ENCODE measurements at places on chromosomes 13 and 19. TPM values are rescaled to one million over a fixed set of nuclear protein-coding genes. Genes with fewer than 3 reads are reported as not detected.

Gene CBLC
- total RNA-seq, result 0.85 TPM

Gene AP1M2
- total RNA-seq, result 7.5 TPM

Gene NLRP5
- not detected for total RNA-seq

Gene EDDM13
- not detected for total RNA-seq

Gene NKPD1
- total RNA-seq, result 0.67 TPM

Gene ZNF154
- 23.2 TPM for total RNA-seq

Gene CEACAM4
- not detected for total RNA-seq

Gene EXOC3L2
- 5.5 TPM for total RNA-seq

Gene SUCLA2
- total RNA-seq, result 29.1 TPM

Gene DHDH
- total RNA-seq, result 1.0 TPM

Gene PCDH17
- total RNA-seq, result 40.2 TPM

DNA sequence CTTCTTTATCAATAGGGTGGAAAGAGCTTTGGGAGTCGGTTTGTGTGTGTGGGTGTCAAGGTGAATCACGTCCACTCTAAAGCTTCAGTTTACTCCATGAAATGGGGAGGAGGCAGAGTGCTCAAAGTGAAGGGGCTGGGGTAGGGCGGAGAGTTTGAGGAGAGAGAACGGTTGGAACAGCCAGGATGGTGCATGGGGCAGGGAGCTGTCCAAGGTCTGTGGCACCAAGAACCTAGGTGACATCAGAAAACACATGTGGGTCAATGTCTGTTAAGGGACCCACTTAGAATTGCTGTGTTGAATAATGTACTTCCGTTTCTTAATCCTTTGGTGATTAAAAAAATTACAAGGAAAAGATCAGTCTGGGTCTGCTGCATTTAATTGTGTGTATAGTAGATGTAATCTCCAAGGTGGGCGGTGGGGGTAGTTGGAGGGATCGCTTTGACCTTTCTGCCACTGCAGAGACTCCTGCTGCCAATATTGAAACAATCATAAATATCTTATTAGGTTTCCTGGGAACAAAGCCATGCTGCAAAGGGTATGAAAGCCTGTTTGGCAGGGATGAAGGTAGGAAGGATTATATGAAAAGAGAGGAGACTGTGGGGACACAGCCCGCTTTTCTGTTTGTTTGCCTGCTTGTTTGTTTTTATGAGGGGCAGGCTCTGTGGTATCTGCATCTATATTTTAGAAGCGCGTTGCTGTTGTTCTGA, 122.3 kb downstream of the ATP8A2 start:
- no peak overlapping the region for H3K4me3 ChIP-seq
- no peaks in the 10 kb centered on the region for H3K36me3 ChIP-seq
- DNase-seq, result peak; percentile 11

- peaks cover 11% of the 10 kb centered on the region for H3K4me1 ChIP-seq
- no peak overlapping the region for H3K4me3 ChIP-seq
- peaks cover 2% of the 10 kb centered on the region for H3K27me3 ChIP-seq
Measured at GRCh38 chr13:26604784-26605545, 47.5 kb downstream of the WASF3 start.

- H3K36me3 ChIP-seq, result no peaks in the 10 kb centered on the region
- no peak overlapping the region for H3K4me3 ChIP-seq
- H3K27ac ChIP-seq, result no peak overlapping the region
- no peak for DNase-seq
- H3K4me1 ChIP-seq, result peaks cover 3% of the 10 kb centered on the region
- no peaks in the 10 kb centered on the region for H3K27me3 ChIP-seq
Measured at GRCh38 chr13:80921541-80921940, 580.6 kb upstream of the SPRY2 start.

GRCh38 chr19:50569938-50570540, 1.8 kb upstream of the LRRC4B start:
- peaks cover 13% of the 10 kb centered on the region for H3K27me3 ChIP-seq
- no peaks in the 10 kb centered on the region for H3K4me1 ChIP-seq
- no peak for DNase-seq
- no peak overlapping the region for H3K4me3 ChIP-seq

- H3K36me3 ChIP-seq, result peaks cover 42% of the 10 kb centered on the region
- H3K27me3 ChIP-seq, result peaks cover 15% of the 10 kb centered on the region
- H3K4me1 ChIP-seq, result peaks cover 68% of the 10 kb centered on the region
- DNase-seq, result peak; percentile 16
- peak overlapping the region; percentile 98 for H3K27ac ChIP-seq
- peak overlapping the region; percentile 87 for H3K4me3 ChIP-seq
Measured at GRCh38 chr19:41531438-41532311, 44.3 kb upstream of the CEACAM21 start.

GRCh38 chr19:37165635-37166034, 6.9 kb downstream of the ZNF585A start:
- no peak overlapping the region for H3K4me3 ChIP-seq
- H3K36me3 ChIP-seq, result peaks cover 77% of the 10 kb centered on the region
- DNase-seq, result no peak
- peaks cover 3% of the 10 kb centered on the region for H3K27me3 ChIP-seq

- no peak for DNase-seq
- no peak overlapping the region for H3K27ac ChIP-seq
- no peaks in the 10 kb centered on the region for H3K36me3 ChIP-seq
- H3K27me3 ChIP-seq, result peaks cover 17% of the 10 kb centered on the region
Measured at GRCh38 chr13:99963816-99964339, 7.7 kb downstream of the ZIC5 start.

DNA sequence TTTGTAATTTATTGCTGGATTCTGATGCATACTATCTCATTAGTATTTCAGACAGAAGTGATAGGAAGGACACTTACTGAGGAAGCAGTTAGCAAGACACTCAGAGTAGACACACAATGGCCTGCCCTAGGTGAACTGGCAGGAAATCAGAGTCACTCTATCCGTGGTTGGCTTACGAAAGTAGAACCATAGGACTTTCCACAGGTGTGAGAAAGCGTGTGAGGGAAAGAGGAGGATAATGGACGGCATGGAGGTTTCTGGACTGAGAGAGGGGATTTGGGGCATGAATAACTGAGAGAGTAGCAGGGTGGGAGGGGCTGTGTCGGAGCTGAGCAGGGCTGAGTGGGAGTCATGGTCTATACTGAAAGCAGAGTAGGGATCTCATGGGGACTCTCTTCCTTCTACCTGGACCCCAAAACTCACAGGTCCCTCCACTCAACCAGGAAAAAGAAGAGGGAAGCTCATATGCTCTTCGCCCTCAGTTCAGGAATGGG, 18.7 kb upstream of the EID2 start:
- no peaks in the 10 kb centered on the region for H3K27me3 ChIP-seq
- H3K4me3 ChIP-seq, result no peak overlapping the region
- DNase-seq, result no peak
- no peaks in the 10 kb centered on the region for H3K4me1 ChIP-seq
- H3K36me3 ChIP-seq, result no peaks in the 10 kb centered on the region

GRCh38 chr13:19345916-19346422, 164.3 kb upstream of the TUBA3C start:
- DNase-seq, result no peak
- no peaks in the 10 kb centered on the region for H3K4me1 ChIP-seq
- H3K27me3 ChIP-seq, result no peaks in the 10 kb centered on the region
- peaks cover 5% of the 10 kb centered on the region for H3K36me3 ChIP-seq
- H3K4me3 ChIP-seq, result no peak overlapping the region
- no peak overlapping the region for H3K27ac ChIP-seq

DNA sequence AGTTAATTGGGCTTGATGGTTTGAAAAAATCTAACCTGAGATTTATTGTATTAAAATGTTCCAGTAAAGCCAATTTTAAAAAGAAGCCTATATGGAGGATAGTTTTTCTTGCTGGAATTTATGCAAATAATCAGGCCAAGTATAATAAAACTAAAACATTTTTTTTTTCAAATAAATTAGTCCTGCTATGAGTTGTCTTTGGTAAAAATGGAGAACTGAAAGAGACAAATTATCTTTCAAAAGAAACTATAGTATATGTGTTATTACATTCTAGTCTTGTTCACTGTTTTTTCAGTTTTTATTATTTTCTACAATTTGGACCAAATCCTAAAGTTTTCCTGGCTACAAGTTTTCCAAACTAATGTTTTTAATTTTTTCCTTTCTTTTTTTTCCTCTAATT, 468.9 kb downstream of the UQCRFS1 start:
- H3K27ac ChIP-seq, result no peak overlapping the region
- no peak overlapping the region for H3K4me3 ChIP-seq
- DNase-seq, result no peak
- H3K4me1 ChIP-seq, result peaks cover 5% of the 10 kb centered on the region
- H3K36me3 ChIP-seq, result no peaks in the 10 kb centered on the region

GRCh38 chr19:45385392-45386221, 15.2 kb upstream of the ERCC2 start:
- DNase-seq, result no peak
- peaks cover 15% of the 10 kb centered on the region for H3K27me3 ChIP-seq
- H3K36me3 ChIP-seq, result no peaks in the 10 kb centered on the region
- no peaks in the 10 kb centered on the region for H3K4me1 ChIP-seq
- H3K27ac ChIP-seq, result no peak overlapping the region
- no peak overlapping the region for H3K4me3 ChIP-seq

- DNase-seq, result peak; percentile 67
- H3K27ac ChIP-seq, result no peak overlapping the region
- H3K36me3 ChIP-seq, result no peaks in the 10 kb centered on the region
- H3K27me3 ChIP-seq, result no peaks in the 10 kb centered on the region
Measured at GRCh38 chr13:31431722-31432137, 232.0 kb downstream of the B3GLCT start.

DNA sequence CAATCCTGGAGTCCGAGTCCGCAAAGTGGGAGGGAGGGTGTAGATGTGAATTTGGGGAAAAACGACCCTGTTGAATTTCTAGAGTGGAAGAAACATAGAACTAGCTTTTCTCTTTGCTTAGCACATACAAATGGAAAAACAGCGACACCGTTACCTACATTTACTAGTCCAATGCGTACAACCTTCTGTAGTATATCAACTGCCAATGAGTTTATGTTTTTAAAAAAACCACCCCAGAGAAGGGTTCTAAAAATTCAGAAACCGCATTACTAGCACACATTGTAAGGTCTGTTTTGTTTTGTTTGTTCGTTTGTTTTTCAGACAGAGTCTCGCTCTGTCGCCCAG, 332 bp upstream of the SUPT20H start:
- DNase-seq, result no peak
- peak overlapping the region; percentile 96 for H3K4me3 ChIP-seq
- peaks cover 11% of the 10 kb centered on the region for H3K4me1 ChIP-seq
- peaks cover 8% of the 10 kb centered on the region for H3K36me3 ChIP-seq

- H3K27me3 ChIP-seq, result peaks cover 12% of the 10 kb centered on the region
- peaks cover 3% of the 10 kb centered on the region for H3K36me3 ChIP-seq
- no peak overlapping the region for H3K4me3 ChIP-seq
- DNase-seq, result no peak
- H3K27ac ChIP-seq, result no peak overlapping the region
- no peaks in the 10 kb centered on the region for H3K4me1 ChIP-seq
Measured at GRCh38 chr19:13932911-13933393, 5.3 kb downstream of the PODNL1 start.

DNA sequence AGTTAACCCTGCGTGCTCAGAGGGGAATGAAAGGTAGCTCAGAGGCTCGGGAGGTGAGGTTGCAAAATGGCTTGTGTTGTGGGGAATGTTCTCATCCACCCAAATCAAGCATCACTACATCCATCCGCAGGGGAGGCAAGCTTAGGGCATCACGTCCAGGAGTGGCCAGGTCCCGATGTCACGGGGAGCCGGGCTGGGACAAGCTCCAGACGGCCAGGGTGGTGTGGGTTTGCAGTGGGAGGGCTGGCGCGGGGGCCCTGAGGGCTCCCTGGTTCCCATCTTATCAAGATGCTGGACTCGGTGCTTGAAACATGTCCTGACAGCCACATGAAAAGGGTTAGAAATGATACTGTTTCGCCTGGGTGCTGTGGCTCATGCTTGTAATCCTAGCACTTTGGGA, 25.8 kb downstream of the EPN1 start:
- no peak for DNase-seq
- no peak overlapping the region for H3K4me3 ChIP-seq
- H3K4me1 ChIP-seq, result no peaks in the 10 kb centered on the region
- H3K27ac ChIP-seq, result peak overlapping the region; percentile 30
- H3K36me3 ChIP-seq, result peaks cover 55% of the 10 kb centered on the region

DNA sequence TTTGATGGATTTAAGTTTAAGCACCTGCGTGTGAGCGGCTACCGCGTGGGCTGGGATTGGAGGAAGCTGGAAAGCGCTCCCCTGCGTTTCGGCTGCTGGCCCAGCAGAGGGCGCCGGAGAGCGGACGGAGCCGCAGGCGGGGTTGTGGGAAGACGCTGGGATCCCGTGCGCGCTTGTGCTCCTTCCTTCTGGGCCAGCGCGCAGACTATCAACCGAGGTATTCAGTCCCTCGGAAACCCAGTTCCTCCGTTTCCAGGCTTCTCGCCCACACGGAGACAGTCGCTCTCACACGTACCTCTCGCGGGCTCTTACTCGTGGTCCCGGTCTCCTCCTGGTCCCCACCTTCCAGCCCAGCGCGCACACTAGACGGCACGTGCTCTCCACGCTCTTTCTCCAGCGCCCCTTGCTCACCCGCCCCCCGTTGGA, 28.8 kb downstream of the EPN1 start:
- H3K4me3 ChIP-seq, result peak overlapping the region; percentile 35
- peaks cover 42% of the 10 kb centered on the region for H3K36me3 ChIP-seq
- H3K4me1 ChIP-seq, result no peaks in the 10 kb centered on the region
- H3K27me3 ChIP-seq, result peaks cover 20% of the 10 kb centered on the region
- H3K27ac ChIP-seq, result no peak overlapping the region

DNA sequence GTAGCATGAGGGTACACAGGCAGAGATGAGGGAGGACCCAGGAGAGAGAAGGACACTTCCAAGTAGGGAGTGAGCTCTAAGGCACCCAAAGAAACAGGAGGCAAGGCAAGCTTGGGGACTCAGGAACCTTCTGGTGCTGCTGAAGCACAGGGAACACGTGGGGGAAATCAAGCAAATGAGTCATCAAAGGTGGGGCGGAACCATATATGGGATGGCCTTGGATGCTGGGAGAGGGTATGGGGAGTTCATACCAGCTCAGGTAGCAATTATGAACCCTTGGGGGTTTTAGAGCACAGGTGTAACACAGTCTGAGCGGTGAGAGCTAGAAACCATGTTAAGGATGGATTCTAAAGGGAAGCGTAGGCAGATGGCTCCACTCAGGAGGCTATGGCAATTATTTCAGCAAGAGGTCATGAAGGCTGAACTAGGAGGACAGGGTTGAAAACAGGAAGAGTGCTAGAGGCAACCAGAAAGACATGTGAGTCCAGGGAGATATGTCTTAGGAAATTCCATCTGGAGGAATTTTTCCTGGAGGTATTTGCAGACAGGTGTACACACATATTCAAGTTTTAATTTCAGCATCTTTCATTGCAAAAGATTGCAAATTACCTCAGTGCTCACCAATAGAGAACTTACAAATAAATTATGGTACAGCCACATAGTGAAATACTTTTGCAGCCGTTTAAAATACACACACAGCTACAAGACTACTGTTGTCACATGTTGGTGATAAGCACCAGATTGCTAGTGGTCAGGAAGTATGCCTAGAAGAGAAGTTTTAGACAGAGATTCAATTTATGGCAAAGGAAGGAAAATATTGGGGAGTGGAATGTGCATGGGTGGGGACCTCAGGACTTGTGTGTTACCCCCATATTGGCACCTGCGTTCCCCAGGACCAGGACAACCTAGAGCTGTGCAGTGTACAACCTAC, 77.0 kb downstream of the STARD13 start:
- H3K4me1 ChIP-seq, result peaks cover 54% of the 10 kb centered on the region
- peaks cover 11% of the 10 kb centered on the region for H3K27me3 ChIP-seq
- H3K4me3 ChIP-seq, result peak overlapping the region; percentile 10
- no peak overlapping the region for H3K27ac ChIP-seq
- peaks cover 11% of the 10 kb centered on the region for H3K36me3 ChIP-seq

Measured in endothelial cell (in vitro differentiated cells).